Stimulated activated CD4-positive, alpha-beta T cell treated with anti-CD3 and anti-CD28 coated beads, Interleukin-1b, Interleukin-23, amount 100 ng/mL, for 4 hours (primary cell): ENCODE measurements at places on chromosomes 4 and X.

GRCh38 chr4:154084864-154085263 lies 296.0 kb upstream of the SFRP2 start:
- DNase-seq: no peak

- DNase-seq: no peak
Observed at GRCh38 chr4:89363786-89364185, 56.2 kb upstream of the GPRIN3 start.

- DNase-seq: no peak
Observed at GRCh38 chrX:155023907-155024833, 1.6 kb upstream of the F8 start.

DNA sequence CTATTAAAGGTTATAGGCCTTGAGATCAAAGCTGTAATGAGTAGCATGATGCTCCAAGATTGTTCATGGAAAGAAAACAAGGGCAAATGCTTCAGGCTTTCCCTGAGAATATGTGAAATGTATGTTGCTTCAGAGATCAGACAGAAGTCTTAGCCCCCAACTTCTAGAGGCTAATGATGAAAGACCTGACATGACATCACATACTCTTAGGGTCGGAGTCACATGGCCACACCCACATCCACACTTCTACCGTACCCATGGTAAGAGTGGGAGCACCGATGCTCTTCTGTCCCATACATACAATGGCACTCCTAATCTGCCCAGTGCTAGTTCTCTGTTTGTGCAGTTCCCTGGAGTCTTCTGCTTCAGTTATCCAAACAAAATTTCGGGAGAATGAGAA lies 111.9 kb upstream of the ACSL4 start:
- no peak for DNase-seq

- no peak for DNase-seq
Observed at GRCh38 chrX:133650239-133650638, 234.9 kb upstream of the GPC4 start.

- DNase-seq: no peak
Observed at GRCh38 chr4:41989994-41990364, 351 bp upstream of the SLC30A9 start.

DNA sequence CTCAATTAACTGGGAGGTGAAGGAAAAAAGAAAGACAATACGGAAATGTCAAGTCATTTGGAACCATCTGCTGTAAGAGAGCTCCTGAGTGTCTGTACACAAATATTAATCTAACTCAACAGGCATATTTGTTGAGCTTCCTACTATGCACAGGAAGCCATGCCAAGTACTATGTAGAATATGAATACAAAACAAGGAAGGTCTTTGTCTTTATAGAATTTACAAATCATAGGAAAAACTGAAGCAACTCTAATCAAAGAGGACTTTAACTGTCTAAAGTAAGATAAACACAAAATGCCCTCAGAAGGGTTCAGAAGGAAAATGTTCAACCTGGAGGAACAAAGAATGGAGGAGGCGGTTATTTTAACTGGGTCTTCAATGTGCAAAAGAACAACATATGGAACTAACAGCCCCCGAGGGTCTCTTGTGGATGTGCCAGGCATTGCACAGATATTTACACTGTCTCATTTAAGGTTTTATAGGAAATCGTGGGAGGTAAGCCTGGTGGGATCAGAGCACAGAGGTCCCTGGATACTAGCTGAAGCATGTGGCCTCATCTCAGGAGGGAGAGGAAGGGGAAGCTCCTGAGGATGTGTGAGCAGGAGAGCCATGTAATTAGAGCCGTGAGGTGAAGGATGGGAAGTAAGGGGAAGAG lies 5.8 kb downstream of the FAM114A1 start:
- no peak for DNase-seq

DNA sequence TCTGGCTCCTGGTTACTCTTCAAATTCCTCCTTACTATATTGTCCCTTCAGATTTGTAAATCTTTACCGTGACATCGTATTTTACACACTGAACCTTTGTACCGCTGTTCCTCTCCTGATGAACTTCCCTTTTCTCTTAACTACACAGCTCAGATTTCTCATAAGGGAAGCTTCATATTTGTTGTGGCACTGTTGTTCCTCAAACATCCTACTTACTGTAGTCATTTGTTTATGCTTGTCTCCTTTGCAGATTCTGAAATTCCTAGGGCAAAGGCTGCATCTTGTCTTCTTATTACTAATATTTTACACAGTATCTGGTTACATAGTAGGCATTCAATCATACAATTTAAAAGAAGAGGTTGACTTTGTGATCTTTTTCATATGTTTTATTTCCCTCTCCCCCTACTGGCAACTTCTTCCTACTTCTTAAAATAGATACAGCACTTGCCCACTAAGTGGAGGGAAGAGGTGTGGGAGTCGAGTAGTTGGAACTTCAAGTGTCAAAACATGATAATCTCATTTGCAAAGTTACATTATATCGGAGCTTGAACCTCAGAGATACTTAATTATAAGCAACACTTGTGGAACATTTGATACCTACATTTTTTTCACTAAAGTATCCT lies 50.0 kb downstream of the TET2 start:
- no peak for DNase-seq

- DNase-seq: no peak
Observed at GRCh38 chr4:15147714-15148113, 145.4 kb downstream of the CPEB2 start.

DNA sequence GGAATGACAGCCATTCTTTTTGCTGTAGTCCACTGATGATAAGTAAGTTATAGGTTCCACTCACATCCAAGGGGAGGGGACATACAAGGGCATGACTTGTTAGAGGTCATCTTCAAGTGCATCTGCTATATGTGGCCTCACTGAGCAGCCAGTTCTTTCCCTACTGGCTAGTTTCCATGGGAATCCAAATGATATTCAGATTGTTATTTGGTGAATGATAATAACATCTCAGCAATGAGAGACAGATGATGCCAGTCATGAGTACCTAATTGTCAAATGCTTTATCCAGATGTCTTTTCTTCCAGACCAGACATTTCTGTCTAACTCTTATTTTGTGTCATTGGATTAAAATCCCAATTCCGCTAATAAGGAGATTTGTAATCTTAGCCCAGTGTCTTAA lies 460.4 kb upstream of the BOD1L1 start:
- no peak for DNase-seq

- no peak for DNase-seq
Observed at GRCh38 chrX:25131055-25131454, 115.3 kb upstream of the ARX start.

- DNase-seq: no peak
Observed at GRCh38 chr4:53640576-53641453, 49.5 kb upstream of the LNX1 start.

GRCh38 chrX:154547245-154548027 lies at the start of gene IKBKG:
IKBKG (plus strand) TSS chrX:154547620; CDS start chrX:154552003, 4,383 bp downstream.
- DNase-seq: peak; percentile 75

- DNase-seq: no peak
Observed at GRCh38 chr4:156100651-156101050, 147.0 kb upstream of the CTSO start.

DNA sequence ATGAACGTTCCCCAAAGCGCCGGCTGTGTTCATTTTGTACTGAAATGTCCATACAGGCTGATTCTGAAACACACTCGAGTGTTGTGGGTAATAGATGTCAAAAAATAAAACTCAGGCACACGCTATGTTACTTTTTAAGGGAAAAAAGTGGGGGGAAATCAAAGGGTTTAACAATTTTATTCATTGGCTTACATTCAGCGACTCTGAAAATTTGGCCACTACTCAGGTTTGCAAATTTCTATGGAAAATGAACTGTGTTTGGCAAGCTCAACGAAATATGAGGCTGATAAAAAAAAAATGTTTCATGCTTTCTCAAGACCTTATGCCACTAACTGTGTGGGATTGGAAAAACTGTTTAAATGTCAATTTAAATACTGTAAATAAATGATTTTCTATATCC lies 18.5 kb downstream of the AMELX start:
- no peak for DNase-seq

- no peak for DNase-seq
Observed at GRCh38 chr4:156998500-156999174, 27.0 kb upstream of the PDGFC start.

DNA sequence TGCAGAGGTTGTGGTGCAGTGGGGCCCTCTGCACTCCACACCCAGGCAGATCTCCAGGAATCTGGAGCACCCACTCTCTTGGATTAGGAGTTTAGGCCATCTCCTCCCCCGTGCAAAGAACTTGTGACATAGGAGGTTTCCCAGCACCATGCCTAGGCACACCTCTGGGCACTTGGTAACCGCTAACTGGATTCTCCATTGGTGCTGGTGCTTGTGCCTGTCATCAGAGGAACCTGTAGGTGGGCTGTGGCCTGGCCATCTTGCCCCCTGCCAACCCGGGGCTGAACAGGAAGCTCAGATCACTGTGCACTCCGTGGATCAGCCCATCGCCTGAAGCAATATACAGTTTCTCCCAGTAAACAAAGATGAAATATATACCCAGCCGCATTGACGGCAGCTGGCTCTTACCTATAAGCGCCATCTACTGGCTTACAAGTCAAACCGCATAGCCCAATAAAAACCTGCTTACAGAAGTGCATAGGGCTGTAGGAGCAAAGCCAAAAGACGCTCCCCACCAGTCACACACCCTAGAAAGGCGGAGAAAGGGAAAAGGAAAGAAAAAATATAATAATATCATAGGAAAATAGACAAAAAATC lies 19.1 kb upstream of the TEX13B start:
- DNase-seq: no peak

GRCh38 chrX:124736553-124737270 lies 390.3 kb downstream of the SH2D1A start:
- DNase-seq: peak; percentile 9

DNA sequence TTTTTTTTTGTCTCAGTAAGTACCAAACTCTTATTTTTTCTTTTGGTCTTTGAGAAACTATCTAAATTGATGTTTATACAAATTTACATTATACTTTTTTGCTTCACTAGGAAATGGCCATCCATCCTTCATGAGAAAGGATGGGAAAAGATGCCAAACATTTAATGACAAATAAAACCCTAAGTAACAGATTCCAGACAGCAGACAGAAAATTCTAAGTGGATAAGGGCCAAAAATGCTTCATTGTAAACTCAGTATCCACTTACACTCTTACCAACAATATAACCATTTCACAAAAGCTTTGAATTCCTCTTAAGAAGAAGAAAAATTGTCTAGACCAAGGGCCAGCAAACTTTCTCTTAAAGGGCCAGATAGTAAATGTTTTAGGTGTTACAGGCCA lies 3.5 kb downstream of the GUCY1B1 start:
- no peak for DNase-seq

- DNase-seq: no peak
Observed at GRCh38 chrX:106780664-106781377, 21.7 kb upstream of the TBC1D8B start.

DNA sequence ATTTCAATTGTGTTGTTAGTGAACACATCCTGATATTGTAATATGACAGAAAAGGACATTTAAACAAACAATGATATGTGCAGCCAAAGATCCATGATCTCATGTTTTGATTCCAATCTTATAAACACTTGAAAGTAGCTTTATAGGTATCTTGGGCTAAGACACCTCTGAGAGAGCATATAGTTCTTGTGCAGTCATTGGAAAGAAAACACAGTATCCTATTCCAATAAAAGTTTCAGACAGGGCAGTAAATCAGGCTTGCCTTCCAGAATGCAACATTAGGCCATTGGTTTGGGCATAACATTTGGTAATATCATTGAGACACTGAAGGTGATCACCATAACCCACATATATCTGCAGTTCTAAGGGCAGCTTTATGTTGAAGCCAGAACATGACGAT lies 188.3 kb upstream of the HCCS start:
- DNase-seq: no peak

- no peak for DNase-seq
Observed at GRCh38 chr4:159446266-159446976, 343.5 kb downstream of the RAPGEF2 start.

DNA sequence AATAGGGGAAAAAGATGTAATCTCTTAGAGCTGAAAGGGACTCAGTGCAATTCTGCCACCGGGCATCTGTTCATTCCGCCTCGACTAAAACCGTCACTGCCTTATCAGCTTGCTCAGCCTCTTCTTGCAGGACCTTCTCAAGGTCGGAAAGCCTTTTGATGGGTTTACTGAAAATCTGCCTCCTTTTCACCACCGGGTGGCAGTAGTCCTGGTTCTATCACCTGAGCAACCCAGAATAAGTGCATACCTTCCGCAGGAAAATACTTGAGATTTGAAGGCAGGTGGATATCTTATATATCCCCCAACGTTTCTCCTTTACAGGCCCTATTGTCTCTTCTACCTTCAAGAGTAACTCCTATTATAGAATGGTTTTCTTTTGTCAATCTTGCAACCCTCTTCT lies 103.4 kb upstream of the PAK3 start:
- no peak for DNase-seq

GRCh38 chr4:159014859-159015258 lies 88.0 kb upstream of the RAPGEF2 start:
- no peak for DNase-seq

GRCh38 chr4:5711479-5712184 lies 631 bp downstream of the EVC start:
- DNase-seq: no peak

GRCh38 chr4:169094656-169095231 lies 84.7 kb upstream of the CBR4 start:
- DNase-seq: no peak

DNA sequence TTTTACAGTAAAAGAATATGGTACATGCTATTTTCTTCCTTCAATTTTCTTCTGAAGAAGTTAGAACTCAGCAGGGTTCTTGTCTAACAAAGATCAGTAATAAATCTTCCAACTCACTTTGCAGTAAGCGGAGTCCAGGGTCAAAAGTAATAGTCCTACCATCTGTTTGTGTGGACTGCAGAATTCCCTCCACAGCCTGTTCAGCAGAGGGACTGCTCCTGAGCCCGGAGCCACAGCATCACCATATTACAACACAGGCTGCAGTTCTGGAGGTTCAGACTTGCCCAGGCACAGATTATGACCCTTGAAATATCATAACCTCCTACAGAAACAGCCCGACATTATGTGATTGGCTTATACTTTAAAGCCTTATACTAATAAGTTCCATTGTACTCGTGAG lies 10.3 kb downstream of the FHDC1 start:
- no peak for DNase-seq

GRCh38 chrX:107707866-107708265 lies 67.7 kb downstream of the TSC22D3 start:
- no peak for DNase-seq

DNA sequence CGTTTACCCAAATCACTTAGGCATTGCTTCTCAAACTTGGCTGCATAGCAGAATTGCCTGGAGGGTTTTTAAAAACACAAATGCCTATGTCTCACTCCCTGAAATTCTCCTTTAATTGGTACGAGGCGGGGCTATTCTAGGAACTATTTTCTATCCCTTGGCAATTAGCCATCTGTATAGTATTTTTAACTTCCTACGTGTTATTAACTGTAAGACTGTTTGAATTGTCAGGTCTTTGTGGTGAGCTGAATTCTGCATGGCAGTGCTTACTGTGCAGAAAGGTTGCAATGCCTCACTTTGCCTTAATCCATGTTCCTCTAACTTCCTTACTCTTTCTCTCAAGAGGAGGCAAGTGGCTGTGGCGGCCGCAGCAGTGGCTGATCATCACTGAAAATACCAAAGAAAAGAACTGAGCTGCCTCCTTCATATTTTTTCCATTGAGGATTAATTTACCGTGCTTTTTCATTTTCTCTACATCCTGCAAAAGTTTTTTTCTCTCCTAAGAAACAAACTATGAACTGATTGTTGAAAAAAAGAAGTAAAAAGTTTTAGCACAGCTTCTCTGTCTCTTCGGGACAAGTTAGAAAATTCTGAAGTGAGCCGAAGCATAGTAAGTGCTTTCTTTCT lies at the start of gene SHROOM3:
Gene SHROOM3, plus strand, starts transcription at position 329 of the 627 bp plus-strand sequence. CDS start 824 bp downstream, outside the sequence.
- no peak for DNase-seq
